ENCODE measurements at places on chromosomes 2 and 18. TPM values are rescaled to one million over a fixed set of nuclear protein-coding genes. Genes with fewer than 3 reads are reported as not detected.

RGPD4 gene
- polyA plus RNA-seq = not detected

WDR33 gene
- 44.5 TPM for polyA plus RNA-seq

ATAD2B gene
- 4.3 TPM for polyA plus RNA-seq

C2orf15 gene
- polyA plus RNA-seq = 5.5 TPM

CYP26B1 gene
- polyA plus RNA-seq = 0.05 TPM

ATOH8 gene
- 0.22 TPM for polyA plus RNA-seq

FABP1 gene
- 1,478 TPM for polyA plus RNA-seq

EDAR gene
- not detected for polyA plus RNA-seq

MAL gene
- polyA plus RNA-seq = not detected

TUBA3E gene
- not detected for polyA plus RNA-seq

FBXO48 gene
- polyA plus RNA-seq = 1.1 TPM

DYNAP gene
- not detected for polyA plus RNA-seq

EPAS1 gene
- polyA plus RNA-seq = 202 TPM

EIF2AK3 gene
- 10.3 TPM for polyA plus RNA-seq

BCS1L gene
- polyA plus RNA-seq = 48.9 TPM

ARHGEF4 gene
- polyA plus RNA-seq = 0.08 TPM

RAB3GAP1 gene
- polyA plus RNA-seq = 16.7 TPM

TRMT61B gene
- polyA plus RNA-seq = 19.7 TPM

DPY30 gene
- polyA plus RNA-seq = 98.1 TPM

NTSR2 gene
- not detected for polyA plus RNA-seq

CNDP1 gene
- polyA plus RNA-seq = 0.01 TPM

REG1B gene
- polyA plus RNA-seq = not detected

LRP2 gene
- 0.07 TPM for polyA plus RNA-seq

CKAP2L gene
- 3.9 TPM for polyA plus RNA-seq

DNAJC5G gene
- polyA plus RNA-seq = 0.07 TPM

ACMSD gene
- polyA plus RNA-seq = not detected

CAPG gene
- polyA plus RNA-seq = 10.6 TPM

MSH2 gene
- 19.9 TPM for polyA plus RNA-seq

PLCL1 gene
- polyA plus RNA-seq = not detected

CHRNG gene
- polyA plus RNA-seq = not detected

PLEKHH2 gene
- polyA plus RNA-seq = 3.1 TPM

GCA gene
- polyA plus RNA-seq = 42.0 TPM

ITSN2 gene
- polyA plus RNA-seq = 26.0 TPM

PRKCE gene
- 1.6 TPM for polyA plus RNA-seq

TRABD2A gene
- polyA plus RNA-seq = 0.15 TPM
